ENCODE measurements at places on chromosomes 6 and 20. TPM values are rescaled to one million over a fixed set of nuclear protein-coding genes. Genes with fewer than 3 reads are reported as not detected.

Gene OPN5
- total RNA-seq, result not detected

Gene SSTR4
- total RNA-seq, result 0.86 TPM

Gene ENPP3
- total RNA-seq, result not detected

Gene RAB32
- total RNA-seq, result 39.5 TPM

Gene LY6G6C
- total RNA-seq, result 0.09 TPM

Gene ADTRP
- 0.92 TPM for total RNA-seq

Data from A549 treated with AZD2906 at 1 μM for 4 hours (cell line).